ENCODE measurements at places on chromosomes 12 and 14.

- no peak for DNase-seq
Measured at GRCh38 chr14:20684662-20685456, 499 bp downstream of the RNASE4 start.

- no peak for DNase-seq
Measured at GRCh38 chr12:108321688-108322087, 17.4 kb downstream of the CMKLR1 start.

- no peak for DNase-seq
Measured at GRCh38 chr14:68528040-68528687, 264.7 kb downstream of the ZFP36L1 start.

- no peak for DNase-seq
Measured at GRCh38 chr14:92531106-92531873, 17.7 kb downstream of the RIN3 start.

GRCh38 chr12:21695986-21696385 is 38.3 kb upstream of the LDHB start:
- DNase-seq = no peak

DNA sequence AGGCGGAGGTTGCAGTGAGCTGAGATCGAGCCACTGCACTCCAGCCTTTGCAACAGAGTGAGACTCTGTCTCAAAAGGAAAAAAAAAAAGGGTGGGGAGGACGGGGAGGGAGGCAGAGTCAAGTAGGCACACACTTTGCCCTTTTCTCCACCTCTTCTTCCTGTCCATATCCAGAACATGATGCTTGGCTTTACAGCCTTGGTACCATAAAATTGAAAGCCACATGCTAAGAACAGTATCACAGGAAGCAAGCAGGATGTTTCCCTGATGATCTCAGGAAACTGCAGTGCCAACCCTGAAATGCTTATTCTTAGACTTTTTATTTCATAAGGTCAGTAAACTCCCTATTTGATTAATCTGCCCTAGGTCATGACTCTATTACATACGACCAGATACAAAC is 32.5 kb upstream of the YAF2 start:
- no peak for DNase-seq

DNA sequence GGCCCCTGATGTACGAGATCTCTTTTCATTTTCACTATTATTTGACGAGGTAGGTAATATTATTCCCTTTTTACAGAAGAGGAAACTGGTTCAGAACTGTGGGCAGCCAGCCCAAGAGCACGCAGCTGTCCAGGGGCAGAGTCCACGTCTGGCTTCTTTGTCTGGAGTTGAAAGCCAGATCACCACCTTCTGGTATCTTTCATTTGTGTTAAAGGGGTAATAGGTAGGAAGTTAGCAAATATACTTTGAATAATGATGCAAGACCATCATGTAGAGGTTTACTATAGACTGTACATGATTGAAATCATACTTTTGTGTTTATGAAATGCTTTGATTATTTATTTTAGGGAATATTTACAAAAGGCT is 144.1 kb upstream of the AMIGO2 start:
- no peak for DNase-seq

GRCh38 chr12:70982991-70983390 is 62.5 kb upstream of the PTPRR start:
- no peak for DNase-seq

GRCh38 chr14:42174357-42174756 is 567.7 kb downstream of the LRFN5 start:
- no peak for DNase-seq

- DNase-seq = no peak
Measured at GRCh38 chr14:63286071-63286470, 32.7 kb downstream of the GPHB5 start.

DNA sequence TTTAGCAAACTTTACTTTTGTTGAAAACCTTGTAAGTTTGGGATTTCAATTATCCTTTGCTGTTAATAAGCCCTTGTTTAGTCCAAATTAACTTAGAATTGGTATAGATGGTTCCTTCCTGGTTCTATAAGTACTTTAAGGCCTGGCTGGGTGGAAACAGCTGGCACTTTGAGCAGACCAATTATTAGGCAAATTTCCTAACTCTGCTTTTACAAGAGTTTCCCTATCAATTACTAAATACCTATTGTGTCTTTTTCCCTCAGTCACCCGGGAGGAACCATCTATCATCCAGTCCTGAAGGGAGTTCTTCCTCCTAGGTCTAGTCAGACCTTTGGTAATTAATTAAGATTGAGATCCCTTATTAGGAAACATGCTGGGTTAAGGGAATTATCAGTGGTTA is 138.0 kb downstream of the SLC38A6 start:
- no peak for DNase-seq

GRCh38 chr12:14408208-14408607 is 42.7 kb downstream of the ATF7IP start:
- DNase-seq = no peak

DNA sequence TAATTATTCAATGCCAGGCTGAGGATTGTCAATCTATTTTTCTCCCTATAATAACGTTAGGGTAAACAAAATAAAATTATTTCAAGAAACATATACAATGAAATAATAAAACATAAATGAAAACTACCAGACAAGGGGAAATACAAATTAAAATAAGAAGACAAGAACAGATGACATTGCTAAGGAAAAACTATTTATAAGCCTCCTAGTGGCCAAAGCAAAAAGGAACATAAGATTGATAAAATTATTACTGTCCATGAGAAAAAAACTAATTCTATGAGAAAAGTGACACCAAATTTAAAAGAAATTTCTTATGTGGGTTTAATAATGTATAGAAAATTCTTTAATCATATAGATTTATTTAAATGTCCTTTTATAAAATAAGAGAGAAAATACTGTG is 294.7 kb downstream of the TTC6 start:
- DNase-seq = no peak

GRCh38 chr12:46701356-46701755 is 124.4 kb downstream of the SLC38A4 start:
- no peak for DNase-seq

- no peak for DNase-seq
Measured at GRCh38 chr12:115541891-115542421, 735.5 kb downstream of the MED13L start.

DNA sequence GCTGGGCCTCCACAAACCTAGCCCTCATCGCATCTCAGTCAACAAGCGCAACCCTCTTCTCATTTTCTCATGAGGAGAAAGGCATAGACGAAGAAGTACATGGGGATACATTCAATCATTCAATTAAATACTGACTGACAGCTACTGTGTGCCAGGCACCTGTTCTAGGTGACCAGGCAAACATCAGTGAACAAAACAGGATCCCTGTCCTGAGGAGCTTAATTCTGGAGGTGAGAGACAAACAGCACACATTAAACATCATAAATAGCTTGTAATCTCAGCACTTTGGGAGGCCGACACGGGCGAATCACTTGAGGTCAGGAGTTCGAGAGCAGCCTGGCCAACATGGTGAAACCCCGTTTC is 362 bp upstream of the ACYP1 start:
- DNase-seq = no peak

GRCh38 chr12:104520242-104520900 is 63.6 kb downstream of the CHST11 start:
- DNase-seq = no peak

GRCh38 chr14:22850944-22851764 is 14.8 kb downstream of the MMP14 start:
- peak; percentile 38 for DNase-seq

DNA sequence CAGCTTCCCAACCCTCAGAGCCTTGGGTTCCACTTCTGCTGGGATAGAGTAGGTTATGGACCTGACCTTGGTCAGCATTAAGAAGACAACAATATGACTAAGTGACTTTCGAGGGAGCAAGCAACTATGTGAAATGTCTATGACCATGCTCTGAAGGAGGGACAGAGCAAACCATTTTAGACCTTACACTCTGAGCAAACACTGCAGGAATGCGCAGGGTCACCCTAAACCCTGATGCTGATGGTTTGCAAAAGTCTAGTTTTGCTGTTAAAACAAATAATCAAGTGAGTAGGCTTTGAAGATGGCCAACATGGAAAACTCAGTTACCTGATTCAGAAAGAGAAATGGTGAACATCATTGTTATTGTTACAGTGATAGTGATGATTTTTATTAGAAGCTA is 8.7 kb downstream of the ZCCHC8 start:
- no peak for DNase-seq

GRCh38 chr14:45868863-45869262 is 615.9 kb upstream of the MIS18BP1 start:
- DNase-seq = no peak

- no peak for DNase-seq
Measured at GRCh38 chr12:124753228-124753591, 110.5 kb downstream of the SCARB1 start.

- DNase-seq = no peak
Measured at GRCh38 chr12:87756111-87756510, 273.1 kb downstream of the C12orf50 start.

- no peak for DNase-seq
Measured at GRCh38 chr12:88418856-88419497, 161.3 kb downstream of the KITLG start.

DNA sequence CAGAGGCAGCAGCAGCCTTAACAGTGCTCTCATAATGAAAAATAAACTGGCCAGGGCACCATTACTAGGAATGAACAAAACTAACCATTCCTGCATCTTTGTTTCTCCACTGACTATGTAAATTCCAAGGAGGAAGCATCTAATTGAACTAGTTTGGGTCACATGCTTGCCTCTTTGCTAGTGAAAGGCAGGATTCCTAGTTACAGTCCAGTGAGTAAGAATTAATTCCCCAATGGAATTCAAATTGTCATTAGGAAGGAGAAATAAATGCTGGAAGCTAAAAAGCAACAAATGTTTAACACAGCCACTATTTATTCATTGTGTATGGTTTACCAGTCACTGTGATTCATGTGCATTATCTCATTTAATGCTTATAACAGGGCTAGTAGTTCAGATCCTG is 316.0 kb downstream of the CCDC91 start:
- DNase-seq = no peak

- no peak for DNase-seq
Measured at GRCh38 chr12:115709540-115710011, 567.9 kb downstream of the MED13L start.

GRCh38 chr14:23773981-23774380 is 137.8 kb downstream of the DHRS2 start:
- DNase-seq = no peak

DNA sequence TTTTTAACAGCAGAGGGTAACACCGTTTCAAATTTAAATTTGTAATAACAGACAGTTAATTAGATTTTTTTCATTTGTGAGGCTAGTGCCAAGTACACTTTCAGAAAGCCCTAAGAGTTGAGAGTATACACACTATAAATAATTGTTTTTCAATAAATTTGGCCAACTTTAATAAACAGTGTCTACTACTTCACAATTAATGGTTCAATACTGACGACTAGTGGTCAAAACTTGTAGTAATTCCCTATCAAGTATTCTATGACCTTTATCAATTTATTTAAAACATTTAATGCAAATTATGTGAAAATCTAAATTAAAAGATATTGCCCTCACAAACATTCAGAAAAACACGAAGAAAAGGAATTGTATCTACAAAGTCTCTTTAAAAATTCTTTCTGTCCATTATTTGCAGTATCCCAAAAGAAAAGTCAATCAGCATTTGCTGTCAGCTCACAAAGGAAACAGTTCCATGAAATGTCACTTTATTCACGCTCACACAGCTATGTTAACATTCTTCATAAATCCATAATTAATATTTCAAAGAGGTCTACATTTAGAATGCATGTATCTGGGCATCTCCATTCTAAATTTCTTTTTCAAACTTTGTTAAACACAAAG is 91.2 kb downstream of the CEP128 start:
- DNase-seq = no peak

DNA sequence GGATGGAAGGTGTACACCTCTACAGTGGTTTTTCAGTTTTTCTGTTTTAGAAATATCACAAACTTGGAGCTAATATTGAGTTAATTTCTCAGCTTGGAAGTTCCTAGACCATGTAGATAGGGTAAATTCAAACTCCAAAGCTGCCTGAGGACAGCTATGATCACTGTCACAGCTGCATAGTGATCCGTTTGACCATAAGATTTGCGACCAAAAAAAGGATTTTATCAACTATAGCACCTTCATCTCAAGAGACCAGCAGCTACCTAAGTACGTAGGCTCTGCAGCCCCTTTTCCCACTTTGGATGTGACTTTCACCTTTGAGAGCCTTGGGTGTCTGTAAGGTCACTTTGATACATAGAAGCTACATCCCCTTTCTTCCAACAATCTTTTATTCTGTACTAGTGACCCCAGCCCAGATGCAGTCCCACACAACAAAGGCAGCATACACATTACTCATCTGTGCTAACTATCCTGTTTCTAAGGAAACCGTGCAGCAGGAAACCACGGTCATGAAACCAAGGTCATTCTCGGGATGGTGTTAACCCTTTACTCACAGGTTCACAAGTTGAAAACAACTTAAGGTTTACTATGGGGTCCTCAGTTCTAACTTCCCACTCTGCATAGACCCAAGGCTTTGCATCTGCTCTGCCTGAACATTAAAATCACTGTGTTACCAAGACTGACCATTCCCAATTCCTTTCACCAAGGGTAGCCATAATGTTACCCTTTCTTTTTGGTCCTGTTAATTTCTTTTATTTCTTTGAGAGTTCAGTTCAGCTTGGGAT is 75.4 kb downstream of the IFT81 start:
- no peak for DNase-seq
